ENCODE measurements at places on chromosomes 7 and 10.

DNA sequence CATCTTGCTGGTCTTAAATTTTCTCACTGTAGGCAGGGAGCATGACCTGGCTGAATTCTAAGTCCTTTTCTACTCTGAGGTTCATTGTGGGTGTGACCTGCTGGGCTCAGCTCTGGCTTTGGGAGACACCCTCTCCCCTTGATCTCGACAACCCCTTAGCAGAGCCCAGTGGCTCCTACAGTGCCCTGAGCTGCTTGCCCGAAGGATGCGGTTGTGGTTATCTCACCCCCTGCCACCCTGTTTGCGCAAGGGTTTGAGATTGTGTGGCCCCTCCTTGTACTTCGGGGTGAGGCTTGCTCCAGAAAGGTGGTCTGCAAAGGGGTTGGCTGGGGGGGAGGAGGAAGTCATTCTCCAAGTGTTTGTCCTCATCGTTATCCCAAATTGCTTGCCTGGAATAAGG lies 55.3 kb downstream of the TCF7L2 start:
- no peak for DNase-seq

- no peak for DNase-seq
These were observed 9.1 kb downstream of the TMEM270 start for GRCh38 chr7:73870041-73870492.

- DNase-seq: no peak
These were observed 169.3 kb downstream of the AMPH start for GRCh38 chr7:38461887-38462286.

- DNase-seq: no peak
These were observed 41.7 kb downstream of the HTRA1 start for GRCh38 chr10:122503012-122503411.

- no peak for DNase-seq
These were observed 28.8 kb upstream of the ICA1 start for GRCh38 chr7:8290645-8291308.

- peak; percentile 47 for DNase-seq
These were observed 1.9 kb downstream of the TTYH3 start for GRCh38 chr7:2633538-2634266.

DNA sequence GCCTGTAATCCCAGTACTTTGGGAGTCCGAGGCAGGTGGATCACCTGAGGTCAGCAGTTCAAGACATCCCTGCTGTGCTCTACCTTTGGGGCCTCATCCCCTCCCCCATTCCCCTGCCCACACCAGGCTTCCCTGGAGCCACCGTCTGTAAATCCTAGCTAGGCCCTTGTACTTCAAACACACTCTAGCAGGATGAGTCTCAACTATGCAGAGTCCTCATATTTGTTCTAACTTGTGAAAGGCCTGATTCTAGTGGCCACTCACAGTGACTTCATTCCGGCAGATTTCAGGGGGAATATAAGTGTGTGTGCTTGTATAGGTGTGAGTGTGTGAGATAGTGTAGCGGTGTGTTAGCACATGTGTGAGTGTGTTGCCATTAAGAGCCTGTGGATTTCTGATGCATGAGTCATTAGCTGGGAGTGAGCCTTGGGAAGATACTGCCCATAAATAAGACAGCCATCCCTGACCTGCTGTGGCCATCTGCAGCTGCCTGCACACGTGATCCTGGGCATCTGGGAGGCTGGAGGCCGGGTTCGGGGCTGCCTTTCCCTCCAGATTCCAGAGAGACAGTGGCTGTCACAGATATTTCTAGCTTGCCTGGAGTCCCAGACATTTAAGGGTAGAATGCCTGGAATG lies 1.7 kb upstream of the NEURL1 start:
- no peak for DNase-seq

DNA sequence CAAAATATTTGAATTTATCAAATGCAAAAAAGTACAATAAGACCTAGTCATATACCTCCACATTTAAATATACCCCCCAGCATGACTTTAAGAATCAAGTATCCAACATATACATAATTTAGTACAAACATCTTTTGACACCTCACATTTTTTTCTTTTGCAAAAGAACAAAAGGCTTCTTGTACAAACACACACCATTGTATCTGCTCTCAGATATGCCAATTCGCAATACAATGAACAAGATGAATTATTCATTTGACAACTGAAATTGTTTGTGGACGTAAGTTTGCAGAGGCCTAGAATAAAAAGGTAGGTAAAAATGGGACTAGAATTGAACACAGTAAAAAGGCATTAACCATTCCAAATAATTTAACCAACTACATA lies 154.4 kb downstream of the CACNA2D1 start:
- no peak for DNase-seq

DNA sequence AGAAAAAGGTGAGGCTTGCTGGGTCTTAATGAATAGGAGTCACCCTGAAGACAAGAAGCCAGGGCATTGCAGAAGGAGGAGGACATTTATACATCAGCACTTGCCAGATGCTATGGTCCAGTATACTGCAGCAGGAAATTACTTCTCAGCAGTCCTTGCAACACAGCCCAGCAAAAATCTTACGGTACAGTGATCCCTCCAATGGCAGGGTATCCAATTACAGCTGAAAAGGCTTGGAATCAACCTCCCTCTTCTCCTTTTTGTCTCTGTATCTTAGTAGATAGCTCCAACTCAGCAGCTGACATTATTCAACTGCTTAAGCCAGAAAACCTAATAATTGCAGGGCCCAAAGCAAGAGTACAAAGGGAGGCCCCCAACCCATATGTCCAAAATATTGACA lies 128.3 kb upstream of the COBL start:
- DNase-seq: no peak

DNA sequence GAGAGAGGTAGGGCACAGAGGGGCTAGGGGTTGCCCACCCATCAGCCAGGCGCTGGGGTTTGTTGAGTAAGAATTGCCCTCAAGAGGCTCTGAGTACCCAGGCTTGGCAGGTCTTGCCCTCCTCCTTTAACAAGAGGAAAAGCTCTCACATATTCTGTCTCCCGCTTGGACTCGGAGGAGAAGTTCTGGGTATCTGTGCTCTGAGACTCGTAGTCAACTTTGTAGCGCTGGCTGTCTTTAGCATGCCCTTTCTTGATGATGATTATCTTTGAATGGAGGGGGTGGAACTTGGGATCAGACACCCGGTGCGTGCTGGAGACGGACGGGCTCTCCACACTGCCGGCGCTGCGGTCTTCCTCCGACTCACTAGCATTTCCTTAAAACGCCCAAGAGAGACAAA lies 4.0 kb downstream of the IGFBP3 start:
- no peak for DNase-seq
